Skin of body (tissue), 3 donors: ENCODE measurements at places on chromosomes 1 and 21. TPM values are rescaled to one million over a fixed set of nuclear protein-coding genes. Genes with fewer than 3 reads are reported as not detected.

DNA sequence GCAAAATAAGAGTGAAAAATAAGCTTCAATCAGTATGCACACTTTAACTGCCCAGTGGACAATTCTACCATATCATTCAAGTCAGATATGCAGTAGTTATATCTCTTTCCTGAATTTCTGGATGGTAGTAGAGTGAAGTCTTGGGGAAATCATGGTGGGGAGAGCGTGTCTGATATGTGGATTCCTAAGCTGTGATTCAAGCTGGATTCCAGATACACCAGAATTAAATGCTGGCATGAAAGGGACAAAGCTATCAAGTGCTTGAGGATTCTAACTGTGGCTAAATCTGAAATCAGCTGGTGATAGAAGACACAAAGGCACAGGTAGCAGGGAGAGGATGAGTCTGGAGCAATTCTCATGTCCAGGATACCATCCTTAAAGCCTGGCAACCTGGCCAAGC is 323.5 kb downstream of the DUSP10 start:
- no peak for DNase-seq

DNA sequence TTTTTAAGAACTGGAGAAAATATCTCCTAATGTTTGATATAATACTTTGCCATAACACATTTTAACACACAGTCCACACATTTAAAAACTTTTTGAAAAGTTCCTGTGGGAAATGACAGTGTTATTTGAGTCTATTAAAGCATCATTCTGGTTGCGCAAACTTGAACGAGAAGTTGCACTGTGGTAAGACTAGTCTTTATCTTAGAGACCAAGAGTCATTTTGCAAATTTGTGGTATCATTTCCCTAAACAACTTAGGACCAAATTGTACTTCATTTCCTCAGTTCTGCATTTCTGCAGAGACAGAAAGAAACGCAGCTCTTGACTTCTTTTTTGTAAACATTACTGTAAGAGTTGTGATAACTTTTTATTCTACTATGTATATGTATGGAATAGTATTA is at the start of gene RGS18:
Gene RGS18, plus strand, starts transcription at position 282 of the 400 bp plus-strand sequence. CDS start 176 bp downstream, outside the sequence.
- no peak for DNase-seq

DNA sequence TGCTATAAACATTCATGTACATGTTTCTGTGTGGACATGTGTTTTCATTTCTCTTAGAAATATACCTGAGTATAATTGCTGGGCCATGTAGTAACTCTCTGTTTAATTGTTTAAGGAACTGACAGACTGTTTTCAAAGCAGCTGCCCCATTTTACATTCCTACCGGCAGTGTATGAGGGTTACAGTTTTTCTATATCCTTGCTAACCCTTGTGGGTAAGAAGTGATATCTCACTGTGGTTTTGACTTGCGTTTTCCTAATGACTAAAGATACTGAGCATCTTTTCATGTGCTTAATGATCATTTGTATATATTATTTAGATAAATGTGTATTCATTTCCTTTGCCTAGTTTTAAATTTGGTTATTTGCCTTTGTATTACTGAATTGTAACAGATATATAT is 81.7 kb downstream of the DNM3 start:
- no peak for DNase-seq

SLC44A3 gene
- 1.8 TPM for total RNA-seq

DNA sequence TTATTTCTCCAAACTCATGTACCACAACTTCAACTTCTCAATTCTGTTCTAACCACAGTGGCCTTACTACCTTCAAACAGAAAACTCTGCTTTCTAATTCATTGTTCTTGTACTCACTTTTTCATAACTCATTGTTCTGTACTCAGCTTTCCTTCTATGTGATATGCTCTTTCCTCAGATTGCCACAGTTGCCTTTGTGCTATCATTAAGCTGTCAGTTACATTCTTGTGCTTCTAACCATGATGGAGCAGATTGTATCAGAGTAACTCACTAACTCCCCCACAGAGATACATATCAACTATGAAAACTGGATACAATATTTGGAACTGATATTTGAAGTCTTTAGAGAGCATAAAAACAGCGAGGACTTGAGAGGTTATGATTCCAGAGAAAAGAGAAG is 1213.7 kb downstream of the KCNT2 start:
- no peak for DNase-seq

GRCh38 chr1:19240673-19241538 is 10.4 kb downstream of the EMC1 start:
- peak; percentile 66 for DNase-seq

DNA sequence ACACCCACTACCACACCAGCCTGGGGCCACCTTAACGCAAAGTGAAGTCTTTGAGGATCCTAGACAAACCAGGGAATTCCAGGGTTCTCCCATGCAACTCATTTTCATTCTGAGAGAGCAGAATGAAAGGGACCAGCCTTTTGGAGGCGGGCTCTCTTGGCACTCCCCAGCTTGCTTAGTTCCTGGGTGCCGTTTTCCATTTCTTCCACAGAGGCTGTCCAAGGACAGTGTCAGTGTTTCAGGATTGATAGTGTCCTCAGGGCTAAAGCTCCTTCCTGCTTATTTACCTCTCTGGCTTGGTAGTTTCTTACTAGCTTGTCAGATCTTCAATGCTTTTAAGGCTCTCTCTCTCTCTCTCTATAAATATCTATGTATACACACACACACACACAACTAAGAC is 30.1 kb upstream of the GNG4 start:
- no peak for DNase-seq

- no peak for DNase-seq
These were observed 7.6 kb upstream of the AADACL4 start for GRCh38 chr1:12636098-12636950.

DNA sequence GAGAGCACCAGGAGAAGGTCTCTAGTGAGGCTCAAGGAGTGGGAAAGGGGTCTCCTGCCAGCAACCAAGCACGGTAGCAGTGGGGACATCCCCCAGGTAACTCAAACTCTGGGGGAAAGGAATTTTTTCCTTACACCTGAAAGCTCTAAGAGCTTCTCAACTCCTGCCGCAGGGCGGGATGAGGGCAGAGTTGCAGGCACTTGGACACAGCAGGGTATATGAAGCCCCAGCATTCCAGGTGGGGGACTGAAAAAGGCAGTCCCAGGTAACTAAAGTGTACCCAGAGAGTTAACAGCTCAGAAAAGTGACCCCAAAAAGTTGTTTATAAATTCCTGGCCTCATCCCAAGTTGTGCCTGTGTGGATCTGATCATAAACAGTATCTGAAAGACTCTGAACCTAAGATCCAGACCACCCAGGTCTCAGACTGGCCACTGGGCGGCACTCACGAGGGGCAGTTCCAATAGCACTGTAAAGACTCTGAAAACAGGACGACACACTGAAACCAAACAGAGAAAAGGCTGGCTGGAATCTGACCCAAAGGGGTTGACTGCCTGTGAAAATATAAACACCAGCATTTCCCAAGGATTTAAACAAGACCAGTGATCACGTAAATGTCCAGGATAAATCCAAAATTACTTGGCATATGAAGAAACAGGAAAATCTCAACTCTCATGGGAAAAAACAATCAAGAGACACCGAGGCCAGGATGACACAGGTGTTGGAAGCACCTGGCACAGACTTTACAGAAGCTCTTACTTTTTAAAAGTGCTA is 47.5 kb downstream of the HSF2BP start:
- DNase-seq, result no peak

DNA sequence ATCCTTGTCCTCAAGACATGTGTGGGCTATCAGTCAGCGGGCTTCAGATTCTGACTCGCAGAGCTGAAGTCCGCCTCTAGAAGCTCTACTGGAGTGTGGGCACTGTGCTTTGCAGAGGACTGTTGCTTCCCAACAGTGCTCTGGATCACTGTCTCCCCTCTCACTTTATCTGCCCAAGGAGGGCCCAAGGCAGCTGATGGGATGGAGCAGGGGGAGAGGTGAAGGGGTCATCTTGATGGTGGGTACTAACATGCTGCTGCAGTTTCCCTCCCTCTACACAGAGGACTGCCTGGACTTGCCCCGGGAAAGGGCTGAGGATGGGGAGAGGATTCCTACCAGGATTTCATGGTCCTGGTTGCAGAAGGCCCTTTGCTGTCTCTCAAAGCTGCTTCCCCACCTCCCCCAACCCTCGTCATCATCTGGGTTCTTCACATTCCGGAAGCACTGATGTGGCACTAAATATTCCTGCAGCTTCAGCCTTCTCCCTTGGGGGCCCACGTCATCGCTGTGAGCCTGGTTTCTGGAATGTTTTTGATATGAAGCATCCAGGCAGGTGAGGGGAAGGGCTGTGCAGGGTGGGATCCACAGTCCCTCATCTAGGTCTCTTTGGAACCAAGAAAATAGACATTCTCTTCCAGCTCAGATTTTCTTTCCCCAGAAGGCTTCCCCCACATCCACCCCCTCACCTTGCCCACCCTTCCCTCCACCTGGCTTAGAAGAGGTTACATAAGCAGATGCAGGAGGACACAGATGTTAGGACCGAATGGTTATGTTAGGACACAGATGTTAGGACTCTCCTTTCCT is 23.2 kb downstream of the NUAK2 start:
- no peak for DNase-seq

GRCh38 chr1:53075761-53076163 is 13.7 kb downstream of the PODN start:
- no peak for DNase-seq

DNA sequence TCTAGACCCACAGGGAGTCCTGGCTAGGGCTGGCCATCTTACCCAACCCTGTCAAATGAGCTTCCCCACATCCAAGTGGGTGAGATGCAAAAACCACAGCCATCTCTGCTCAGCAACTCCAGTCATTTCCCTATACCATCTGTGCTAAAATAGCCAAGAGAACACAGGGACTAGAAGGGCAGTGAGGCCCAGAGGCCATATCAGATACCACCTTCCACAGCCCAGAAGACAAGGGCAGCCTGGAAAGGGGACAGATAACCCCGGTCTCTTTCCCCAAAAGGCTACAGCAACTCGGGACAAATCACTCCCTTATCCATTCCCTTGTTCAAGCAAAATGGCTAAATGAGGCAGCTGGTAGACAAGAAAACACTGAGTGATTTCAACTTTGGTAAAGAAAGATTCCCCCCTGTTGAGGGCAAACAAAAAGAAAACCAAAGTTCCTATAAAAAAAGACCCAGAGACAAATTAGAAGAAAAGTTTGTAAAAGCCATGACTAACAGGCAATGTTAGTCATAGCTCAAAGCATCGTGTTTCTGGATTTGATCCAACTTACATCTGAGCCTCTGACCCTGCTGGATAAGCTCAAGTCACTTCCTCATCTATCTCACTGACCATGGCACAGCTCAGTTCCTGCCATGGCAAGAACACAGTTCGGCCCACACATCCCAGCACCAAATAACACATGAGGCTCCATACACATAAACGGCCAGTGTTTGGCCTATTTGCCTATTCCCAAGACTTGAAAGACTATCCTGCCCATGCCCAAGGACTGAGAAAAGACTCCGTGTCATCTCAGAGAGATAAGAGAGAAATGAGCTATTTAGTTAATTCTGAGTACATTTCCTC is 3.1 kb downstream of the LAMB3 start:
- no peak for DNase-seq

- DNase-seq, result no peak
These were observed 952.8 kb upstream of the ADGRL2 start for GRCh38 chr1:80847904-80848303.

DNA sequence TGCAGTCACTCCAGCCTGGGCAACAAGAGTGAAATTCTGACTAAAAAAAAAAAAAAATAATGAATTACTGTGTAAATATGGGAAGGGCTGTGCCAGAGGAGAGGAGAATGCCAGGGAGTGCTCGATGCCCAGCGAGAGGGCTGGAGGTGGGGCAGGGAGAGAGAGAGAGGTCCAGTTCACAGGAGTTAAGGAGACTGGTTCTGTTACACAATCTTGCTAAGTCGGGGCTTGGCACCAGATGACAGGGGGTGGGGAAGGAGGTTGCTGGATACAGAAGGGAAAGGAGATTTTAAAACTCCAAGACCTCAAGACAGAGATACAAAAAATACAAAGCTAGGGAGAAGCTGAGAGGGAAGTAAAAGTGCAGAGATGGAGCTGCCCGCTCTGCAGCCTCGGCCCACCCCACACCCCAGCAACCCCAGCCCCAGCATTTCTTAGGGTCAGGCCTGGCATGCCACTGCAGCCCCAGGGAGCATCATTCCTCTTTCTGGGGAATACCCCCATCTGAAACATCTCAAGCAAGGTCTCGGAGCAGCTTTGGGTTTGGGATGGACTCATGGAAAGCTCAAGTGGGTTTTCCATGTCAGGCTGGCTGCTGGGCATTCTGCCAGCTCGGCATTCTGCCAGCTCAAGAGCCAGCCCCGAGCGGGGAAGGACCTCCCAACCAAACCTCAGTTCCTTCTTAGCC is 991 bp downstream of the SELENBP1 start:
- DNase-seq, result peak; percentile 22

DNA sequence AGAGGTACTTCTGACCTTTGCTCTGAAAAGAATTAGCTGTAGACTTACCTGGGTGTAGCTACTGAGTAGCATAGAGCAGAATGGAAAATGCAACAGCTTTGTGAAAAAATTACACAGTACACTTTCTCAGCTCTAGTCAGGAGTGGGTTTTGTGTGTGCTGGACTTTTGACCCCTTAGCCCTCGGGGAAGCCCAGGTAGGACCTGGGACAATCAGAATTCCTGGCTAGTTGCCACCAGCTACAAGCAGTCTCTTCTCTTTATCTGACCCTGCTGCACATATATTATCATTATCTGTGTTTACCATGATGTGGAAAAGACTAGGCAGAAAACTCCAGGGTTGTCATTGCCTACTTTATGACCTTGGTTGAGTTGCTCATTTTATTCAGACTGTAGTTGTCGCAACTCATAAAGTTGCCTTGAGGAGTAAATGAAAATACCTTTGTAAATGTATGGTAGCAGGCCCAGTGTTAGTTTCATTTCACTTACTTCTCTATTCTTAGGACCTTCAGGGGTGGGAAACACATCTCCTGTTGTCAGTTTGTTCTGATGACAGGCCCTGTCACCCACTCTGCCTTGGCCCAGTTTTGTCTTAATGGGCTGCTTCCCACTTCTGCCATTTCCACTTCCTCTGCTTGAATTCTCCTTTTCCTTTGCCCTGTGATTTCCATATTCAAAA is 5.4 kb downstream of the NEK7 start:
- DNase-seq, result no peak

AQP10 gene
- total RNA-seq, result 0.20 TPM

- no peak for DNase-seq
These were observed 31.4 kb upstream of the KIRREL1 start for GRCh38 chr1:157961805-157962762.

GRCh38 chr21:42147386-42148020 is 71.4 kb upstream of the ABCG1 start:
- no peak for DNase-seq

- DNase-seq, result no peak
These were observed 122.5 kb downstream of the NR5A2 start for GRCh38 chr1:200150006-200150405.

GRCh38 chr21:43188592-43189210 is 19.9 kb downstream of the CRYAA start:
- no peak for DNase-seq

DMRTA2 gene
- total RNA-seq, result not detected

TSPEAR gene
- 4.1 TPM for total RNA-seq

DNA sequence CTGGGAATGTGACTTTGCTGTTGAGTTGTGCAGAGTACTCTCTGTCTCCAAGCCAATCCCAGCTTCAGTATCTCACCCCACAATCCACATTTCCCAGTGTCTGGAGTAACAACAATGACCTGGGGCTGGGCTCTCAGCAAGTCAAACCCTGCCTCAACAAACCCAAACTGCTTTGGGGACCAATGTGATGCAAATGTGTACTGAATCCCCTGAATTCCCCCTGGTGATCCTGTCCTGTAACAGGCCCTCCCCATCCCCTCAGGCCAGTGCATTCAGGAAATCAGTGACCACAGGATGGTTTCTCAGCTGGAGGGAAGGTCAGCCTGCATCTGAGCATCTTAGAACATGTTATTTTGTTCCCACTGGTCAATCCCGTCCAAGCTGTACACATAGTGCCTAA is 36.7 kb upstream of the HAO2 start:
- DNase-seq, result no peak
